ENCODE measurements at places on chromosomes 2 and 18.

GRCh38 chr18:596288-596881 is 403 bp upstream of the CLUL1 start:
- no peak for DNase-seq

- DNase-seq, result peak; percentile 48
Observed at GRCh38 chr18:2656237-2656980, 883 bp downstream of the SMCHD1 start.

GRCh38 chr2:127173057-127173456 is 47.0 kb downstream of the CYP27C1 start:
- DNase-seq, result peak; percentile 90

GRCh38 chr2:162656516-162656915 is 182.1 kb downstream of the KCNH7 start:
- no peak for DNase-seq

DNA sequence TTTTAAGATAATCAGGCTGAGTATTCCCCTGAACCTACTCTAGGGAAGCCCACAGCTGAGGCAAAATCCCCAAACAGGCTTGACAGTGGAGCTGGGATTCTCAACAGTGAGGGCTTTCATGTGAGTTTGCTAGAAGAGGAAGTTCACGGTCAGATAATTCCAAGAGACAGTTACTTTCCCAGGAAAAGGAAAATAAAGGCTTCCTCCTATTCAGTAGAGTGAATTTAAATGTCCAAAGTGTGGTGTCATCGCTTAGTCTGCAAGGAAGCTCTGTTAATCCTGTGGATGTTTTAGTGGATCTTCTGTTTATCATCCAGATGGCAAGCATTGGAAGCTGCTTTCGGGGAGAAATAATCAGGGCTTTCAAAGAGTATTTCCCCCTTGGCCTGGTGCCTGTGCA is 119.8 kb downstream of the RPIA start:
- DNase-seq, result no peak

GRCh38 chr2:216391401-216391800 is 19.1 kb upstream of the MARCHF4 start:
- DNase-seq, result no peak

DNA sequence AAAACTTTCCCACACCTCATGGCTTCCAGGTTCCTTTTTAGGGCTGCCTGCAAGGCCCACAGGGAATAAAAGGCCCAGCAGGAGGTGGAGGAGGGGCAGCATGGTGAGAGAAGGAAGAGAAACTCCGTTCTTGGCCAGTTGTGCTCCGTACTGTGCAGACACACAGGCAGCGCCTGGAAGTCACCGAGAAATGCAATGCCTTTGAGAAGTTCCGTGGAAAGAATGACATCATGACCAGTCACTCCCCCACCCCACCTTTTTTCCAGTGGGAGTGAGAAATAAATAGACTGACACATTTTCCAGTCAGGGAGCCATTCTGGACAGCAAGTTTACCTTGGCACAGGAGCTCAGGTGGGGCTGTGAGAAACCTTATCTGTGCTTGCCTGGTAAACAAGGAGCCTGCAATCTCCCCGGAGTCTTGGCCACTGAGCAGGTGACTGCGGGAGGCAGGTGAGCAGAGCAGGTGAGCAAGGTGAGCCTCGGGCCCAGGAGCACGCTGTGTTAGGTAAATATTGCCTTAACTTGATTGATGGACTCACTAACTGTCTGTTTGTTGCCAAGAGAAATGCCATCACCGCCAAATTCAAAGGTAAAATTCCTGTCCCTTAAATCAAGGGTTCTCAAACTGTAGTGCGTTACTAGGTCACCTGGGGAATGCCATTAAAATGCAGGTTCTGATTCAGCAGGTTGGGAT is 13.5 kb upstream of the LBH start:
- DNase-seq, result no peak

DNA sequence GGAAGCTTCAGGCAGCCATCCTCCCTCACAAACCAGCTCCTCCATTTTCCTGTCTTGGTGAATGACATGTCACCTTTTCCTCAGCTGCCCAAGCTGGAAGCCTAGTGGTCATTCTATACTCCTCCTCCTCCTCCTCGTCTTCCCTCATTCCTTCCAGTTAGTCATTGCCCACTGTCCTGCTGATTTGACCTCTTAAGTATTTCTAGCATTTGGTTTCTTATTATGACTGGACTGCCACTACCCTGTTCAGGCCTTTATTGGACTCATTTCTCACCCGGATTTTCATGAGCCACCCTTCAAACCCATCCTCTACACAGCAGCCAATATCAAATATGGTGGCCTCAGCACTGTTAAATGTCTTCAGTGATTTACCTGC is 21.9 kb upstream of the MGAT5 start:
- peak; percentile 60 for DNase-seq

All from AG08395 (cell line).